Effector CD4-positive, alpha-beta T cell (primary cell): ENCODE measurements at places on chromosomes 6 and 20.

DNA sequence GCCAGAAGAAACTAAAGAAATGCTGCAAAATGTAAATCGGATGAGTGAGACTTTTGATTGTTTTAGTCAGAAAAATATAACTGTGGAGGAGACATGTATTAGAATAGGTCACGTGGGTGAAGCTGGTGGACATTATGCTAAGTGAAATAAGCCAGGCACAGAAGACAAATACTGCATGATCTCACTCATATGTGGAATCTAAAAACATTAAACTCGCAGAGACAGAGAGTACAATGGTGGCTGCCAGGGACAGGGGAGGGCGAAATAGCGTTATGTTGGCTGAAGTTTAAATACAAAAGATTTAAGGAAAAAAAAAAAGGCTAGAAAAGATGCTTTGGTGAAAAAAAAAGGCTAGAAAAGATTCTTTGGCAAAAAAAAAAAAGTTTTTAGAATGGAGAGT, 63.5 kb upstream of the HDDC2 start:
- no peak for DNase-seq

GRCh38 chr6:64143101-64143500, 507.5 kb downstream of the PHF3 start:
- no peak for DNase-seq

GRCh38 chr6:54614499-54615195, 231.9 kb upstream of the FAM83B start:
- no peak for DNase-seq

GRCh38 chr20:17029698-17030097, 197.1 kb upstream of the PCSK2 start:
- no peak for DNase-seq

DNA sequence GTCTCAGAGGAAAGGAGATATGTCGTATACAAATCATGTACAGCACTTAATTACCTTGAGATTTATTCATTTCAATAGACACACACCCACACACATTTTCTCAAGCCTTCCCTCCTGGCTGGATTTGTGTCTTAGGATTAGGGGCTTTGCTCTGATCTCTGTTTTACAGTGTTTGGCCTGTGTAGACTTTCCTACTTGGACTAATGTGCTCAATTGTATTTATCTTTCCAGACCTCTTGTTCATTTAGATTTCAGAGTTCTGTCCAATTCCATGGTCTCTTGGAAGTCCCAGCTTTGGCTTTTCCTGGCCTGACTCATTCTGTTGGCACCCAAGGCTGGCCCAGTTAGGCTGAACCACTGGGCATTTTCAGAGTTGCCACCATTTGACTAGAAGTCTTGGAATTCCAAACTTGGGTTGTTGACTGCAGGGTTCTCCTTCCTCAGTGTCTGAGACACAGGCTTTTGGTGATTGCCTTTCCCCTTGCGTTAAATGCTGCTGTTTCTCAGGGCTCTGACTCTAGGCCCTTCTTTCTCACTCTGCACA, 8.9 kb upstream of the RFPL4B start:
- DNase-seq: no peak

DNA sequence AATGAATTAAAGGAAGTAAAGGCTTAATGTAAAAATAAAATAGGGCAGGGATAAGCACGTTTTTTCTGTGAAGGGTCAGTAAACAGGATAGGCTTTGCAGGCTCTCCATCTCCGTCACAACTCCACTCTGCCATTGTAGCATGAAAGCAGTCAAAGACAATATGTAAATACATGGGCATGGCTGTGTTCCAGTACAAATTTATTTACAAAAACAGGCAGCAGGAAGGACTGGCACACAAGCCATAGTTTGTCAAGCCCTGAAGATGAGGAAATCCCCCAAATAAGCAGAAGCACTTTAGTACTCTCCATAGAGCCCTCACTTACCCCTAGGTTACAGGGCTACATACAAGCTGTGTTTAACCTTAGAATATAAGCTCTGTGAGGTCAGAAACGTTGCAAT, 8.9 kb upstream of the FBXO9 start:
- DNase-seq: no peak

- DNase-seq: no peak
These were observed 144.6 kb upstream of the MMS22L start for GRCh38 chr6:97427648-97428047.

DNA sequence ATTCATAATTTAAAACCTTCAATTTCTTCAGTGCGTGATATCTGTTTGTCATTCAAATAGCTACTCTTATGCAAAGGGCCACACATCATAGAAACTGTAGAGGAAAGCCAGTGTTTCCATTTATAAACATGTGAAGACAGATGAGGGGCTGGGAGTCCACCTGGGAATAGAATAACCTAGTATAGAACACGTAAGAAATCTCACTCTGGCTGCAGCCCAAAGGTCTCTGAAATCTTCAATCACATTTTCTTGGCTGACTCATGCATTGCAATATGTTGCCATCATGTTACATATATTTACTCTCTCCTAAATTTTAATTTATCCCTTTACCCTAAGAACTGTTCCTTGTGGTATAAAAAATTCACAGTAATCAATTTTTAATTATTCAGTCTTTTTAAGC, 123.2 kb downstream of the ELOVL4 start:
- no peak for DNase-seq
